Small intestine (tissue), 16 donors: ENCODE measurements at places on chromosomes 2 and 18. TPM values are rescaled to one million over a fixed set of nuclear protein-coding genes. Genes with fewer than 3 reads are reported as not detected.

Gene ZNF532
- polyA plus RNA-seq: 7.4 TPM

- no peak overlapping the region for H3K27ac ChIP-seq
- H3K4me1 ChIP-seq: no peaks in the 10 kb centered on the region
- no peaks in the 10 kb centered on the region for H3K27me3 ChIP-seq
- H3K36me3 ChIP-seq: peaks cover 30% of the 10 kb centered on the region
These were observed 46.2 kb downstream of the PUM2 start for GRCh38 chr2:20304411-20304810.

DNA sequence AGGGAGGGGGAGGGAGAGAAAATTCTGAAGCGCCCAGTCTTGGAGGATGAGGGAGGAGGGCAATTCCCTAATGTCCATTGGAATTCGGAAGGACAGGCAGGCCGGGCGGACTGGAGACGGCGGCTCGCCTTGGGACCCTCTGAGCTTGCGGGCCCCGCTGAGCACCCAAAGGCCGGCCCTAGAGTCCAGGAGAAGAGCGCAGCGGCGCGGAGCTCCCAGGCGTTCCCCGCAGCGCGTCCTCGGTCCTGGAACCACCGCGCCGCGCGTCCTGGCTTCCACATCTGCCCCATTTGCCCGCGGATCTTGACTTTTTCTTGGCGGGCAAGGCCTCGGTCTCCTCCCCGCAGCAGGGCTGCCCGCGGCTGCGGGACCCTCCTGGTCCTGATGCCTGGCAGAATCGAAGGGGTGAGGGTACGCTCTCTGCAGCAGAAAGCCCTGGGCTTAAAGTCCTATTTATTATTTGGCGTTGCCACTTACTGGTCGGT is 675 bp upstream of the MLPH start:
- H3K4me3 ChIP-seq: peak overlapping the region; percentile 21
- H3K27ac ChIP-seq: no peak overlapping the region

GRCh38 chr18:9890957-9891356 is 5.2 kb downstream of the TXNDC2 start:
- no peak overlapping the region for H3K4me3 ChIP-seq
- H3K27ac ChIP-seq: no peak overlapping the region
- no peaks in the 10 kb centered on the region for H3K36me3 ChIP-seq
- no peaks in the 10 kb centered on the region for H3K27me3 ChIP-seq

GRCh38 chr2:156434461-156435291 is 1.5 kb upstream of the GPD2 start:
- H3K36me3 ChIP-seq: no peaks in the 10 kb centered on the region
- H3K27ac ChIP-seq: peak overlapping the region; percentile 98
- peaks cover 13% of the 10 kb centered on the region for H3K4me1 ChIP-seq
- DNase-seq: no peak

DNA sequence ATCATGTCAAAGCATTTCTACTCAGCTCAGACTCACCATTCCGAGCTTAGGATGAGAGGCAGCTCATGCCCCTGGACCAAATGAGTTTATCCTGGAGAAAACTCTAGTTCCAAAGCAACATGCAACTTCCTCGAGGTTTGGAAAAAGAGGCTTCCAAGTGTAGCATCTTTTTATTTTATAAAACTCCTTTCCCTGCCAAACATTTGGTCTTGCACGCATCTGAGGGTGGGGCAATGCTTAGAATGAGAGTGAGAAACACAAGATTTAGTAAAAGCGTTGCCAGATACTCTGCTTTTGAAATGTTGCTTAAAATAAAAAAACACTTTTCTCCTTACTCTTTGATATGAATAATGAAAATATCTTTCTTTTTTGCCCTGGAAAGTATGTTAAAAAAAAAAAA is 151.5 kb downstream of the NCKAP5 start:
- peaks cover 16% of the 10 kb centered on the region for H3K4me1 ChIP-seq
- H3K27ac ChIP-seq: no peak overlapping the region
